ENCODE measurements at places on chromosomes 3 and 15. TPM values are rescaled to one million over a fixed set of nuclear protein-coding genes. Genes with fewer than 3 reads are reported as not detected.

- no peaks in the 10 kb centered on the region for H3K4me1 ChIP-seq
- H3K36me3 ChIP-seq, result no peaks in the 10 kb centered on the region
- H3K27me3 ChIP-seq, result no peaks in the 10 kb centered on the region
- H3K27ac ChIP-seq, result no peak overlapping the region
Measured at GRCh38 chr3:103894162-103894822, 1459.5 kb downstream of the ZPLD1 start.

SLC28A2 gene
- not detected for total RNA-seq

DNA sequence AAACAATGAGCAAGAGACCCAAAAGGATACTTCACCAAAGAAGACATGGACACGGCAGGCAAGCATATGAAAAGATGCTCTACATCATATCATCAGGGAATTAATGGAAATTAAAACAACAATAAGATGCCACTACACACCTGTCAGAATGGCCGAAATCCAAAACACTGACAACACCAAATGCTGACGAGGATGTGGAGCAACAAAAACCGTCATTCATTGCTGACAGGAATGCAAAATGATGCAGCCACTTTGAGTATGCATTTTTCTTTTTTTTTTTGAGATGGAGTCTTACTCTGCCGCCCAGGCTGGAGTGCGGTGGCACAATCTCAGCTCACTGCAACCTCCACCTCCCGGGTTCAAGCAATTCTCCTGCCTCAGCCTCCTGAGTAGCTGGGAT is 19.0 kb downstream of the EDC3 start:
- DNase-seq, result no peak
- H3K4me3 ChIP-seq, result no peak overlapping the region
- no peaks in the 10 kb centered on the region for H3K27me3 ChIP-seq
- no peaks in the 10 kb centered on the region for H3K4me1 ChIP-seq

DNA sequence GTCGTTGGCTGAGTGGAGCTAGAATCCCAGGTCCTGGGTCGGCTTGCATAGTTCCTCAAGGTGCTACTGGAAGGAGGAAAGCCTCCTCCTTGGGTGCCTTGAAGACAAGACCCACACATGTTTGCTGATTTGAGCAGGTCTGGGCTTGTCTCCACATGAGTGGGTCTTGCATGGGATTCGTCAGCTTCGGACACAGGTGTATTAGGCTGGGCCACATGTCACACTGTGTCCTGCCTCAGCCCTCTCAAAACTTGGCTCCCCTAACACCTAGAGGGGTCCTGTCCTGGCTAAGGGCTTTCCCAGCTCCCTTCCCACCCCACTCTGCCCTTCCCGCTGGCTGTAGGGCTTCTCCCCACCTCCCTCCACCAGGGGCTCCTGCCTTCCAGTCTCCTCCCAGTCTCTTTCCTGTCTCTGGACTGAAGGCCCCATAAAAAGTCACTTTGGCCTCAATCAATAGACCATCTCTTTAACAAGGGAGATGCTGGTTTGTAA is 73.0 kb upstream of the ADPGK start:
- no peak for DNase-seq
- no peaks in the 10 kb centered on the region for H3K27me3 ChIP-seq
- H3K4me1 ChIP-seq, result no peaks in the 10 kb centered on the region
- H3K4me3 ChIP-seq, result no peak overlapping the region
- no peak overlapping the region for H3K27ac ChIP-seq
- H3K36me3 ChIP-seq, result no peaks in the 10 kb centered on the region

FBXL22 gene
- 0.65 TPM for total RNA-seq

GRCh38 chr3:184907681-184908649 is 96.0 kb downstream of the VPS8 start:
- H3K4me3 ChIP-seq, result no peak overlapping the region
- H3K4me1 ChIP-seq, result no peaks in the 10 kb centered on the region
- no peak for DNase-seq
- peaks cover 27% of the 10 kb centered on the region for H3K36me3 ChIP-seq
- no peak overlapping the region for H3K27ac ChIP-seq

NR2E3 gene
- total RNA-seq, result not detected

PLXNB1 gene
- total RNA-seq, result 4.3 TPM

GRCh38 chr3:136802481-136802996 is 16.4 kb upstream of the SLC35G2 start:
- no peaks in the 10 kb centered on the region for H3K27me3 ChIP-seq
- peaks cover 10% of the 10 kb centered on the region for H3K4me1 ChIP-seq
- H3K4me3 ChIP-seq, result no peak overlapping the region
- H3K36me3 ChIP-seq, result no peaks in the 10 kb centered on the region

GRCh38 chr3:66497288-66497984 is 3.4 kb downstream of the LRIG1 start:
- H3K4me1 ChIP-seq, result peaks cover 17% of the 10 kb centered on the region
- no peak for DNase-seq
- H3K4me3 ChIP-seq, result no peak overlapping the region
- H3K27ac ChIP-seq, result no peak overlapping the region
- H3K27me3 ChIP-seq, result peaks cover 3% of the 10 kb centered on the region

DNA sequence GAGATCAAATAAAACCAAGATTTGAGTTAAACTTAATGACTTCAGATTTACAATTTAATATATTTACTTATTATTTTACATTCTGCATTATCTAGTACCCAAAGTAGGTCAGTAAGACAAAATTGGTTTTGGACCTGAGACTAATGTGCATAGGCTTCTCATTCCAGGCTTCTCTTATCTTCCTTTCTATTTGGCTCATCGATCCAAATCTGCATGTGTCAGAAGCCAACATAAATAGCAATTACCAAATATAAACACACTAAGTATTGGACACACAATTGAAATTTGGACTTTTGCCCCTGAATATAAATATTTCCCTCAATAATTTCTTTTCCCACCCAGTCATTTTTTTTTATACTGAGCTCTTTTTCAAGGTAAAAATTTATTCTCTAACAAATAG is 290.6 kb upstream of the ARHGEF26 start:
- no peaks in the 10 kb centered on the region for H3K4me1 ChIP-seq
- no peak overlapping the region for H3K27ac ChIP-seq
- DNase-seq, result no peak
- H3K27me3 ChIP-seq, result no peaks in the 10 kb centered on the region
- no peaks in the 10 kb centered on the region for H3K36me3 ChIP-seq

CA12 gene
- total RNA-seq, result not detected

SMAD3 gene
- total RNA-seq, result 72.6 TPM

DNA sequence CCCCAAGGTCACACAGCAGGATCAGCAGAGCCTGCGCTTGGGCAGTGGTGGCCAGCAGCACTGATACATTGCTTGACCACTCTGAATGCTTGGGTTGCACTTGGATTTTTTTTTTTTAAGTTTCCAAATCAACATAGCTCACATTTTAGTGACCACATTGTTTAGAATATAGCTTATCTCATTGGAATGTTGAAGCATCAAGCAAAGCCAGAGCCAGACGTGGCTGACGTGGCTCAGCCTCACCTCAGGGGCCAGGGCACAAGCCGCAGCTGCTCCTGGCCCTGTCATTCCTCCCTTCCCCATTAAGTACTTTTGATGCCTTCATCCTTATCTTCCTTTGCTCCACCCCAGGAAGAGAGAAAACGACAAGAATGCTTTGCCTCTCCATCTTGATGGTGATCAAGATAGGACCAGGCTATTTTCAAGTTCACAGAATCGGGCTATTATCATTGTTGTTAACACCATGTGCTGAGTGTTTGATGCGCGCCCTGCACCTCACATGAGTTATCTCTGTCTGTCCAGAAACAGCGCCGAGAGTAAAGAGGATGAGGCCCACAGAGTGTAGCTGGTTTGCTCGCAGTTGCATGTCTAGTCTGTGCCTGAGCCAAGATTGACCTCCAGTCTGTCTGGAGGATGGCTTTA is 75.8 kb downstream of the AAGAB start:
- H3K4me3 ChIP-seq, result no peak overlapping the region
- H3K4me1 ChIP-seq, result peaks cover 21% of the 10 kb centered on the region

- no peak for DNase-seq
- H3K27ac ChIP-seq, result no peak overlapping the region
- peaks cover 5% of the 10 kb centered on the region for H3K4me1 ChIP-seq
Measured at GRCh38 chr3:128296469-128297251, 143.4 kb downstream of the EEFSEC start.

IMPG2 gene
- 0.52 TPM for total RNA-seq

- no peaks in the 10 kb centered on the region for H3K4me1 ChIP-seq
- no peaks in the 10 kb centered on the region for H3K27me3 ChIP-seq
- peaks cover 17% of the 10 kb centered on the region for H3K36me3 ChIP-seq
- no peak overlapping the region for H3K27ac ChIP-seq
Measured at GRCh38 chr3:51471775-51472652, 27.8 kb downstream of the DCAF1 start.

SMCO1 gene
- total RNA-seq, result not detected

- peak; percentile 10 for DNase-seq
- no peaks in the 10 kb centered on the region for H3K27me3 ChIP-seq
- no peaks in the 10 kb centered on the region for H3K36me3 ChIP-seq
- no peak overlapping the region for H3K27ac ChIP-seq
- H3K4me3 ChIP-seq, result no peak overlapping the region
Measured at GRCh38 chr3:23402728-23403492, 199.8 kb downstream of the UBE2E2 start.

DNA sequence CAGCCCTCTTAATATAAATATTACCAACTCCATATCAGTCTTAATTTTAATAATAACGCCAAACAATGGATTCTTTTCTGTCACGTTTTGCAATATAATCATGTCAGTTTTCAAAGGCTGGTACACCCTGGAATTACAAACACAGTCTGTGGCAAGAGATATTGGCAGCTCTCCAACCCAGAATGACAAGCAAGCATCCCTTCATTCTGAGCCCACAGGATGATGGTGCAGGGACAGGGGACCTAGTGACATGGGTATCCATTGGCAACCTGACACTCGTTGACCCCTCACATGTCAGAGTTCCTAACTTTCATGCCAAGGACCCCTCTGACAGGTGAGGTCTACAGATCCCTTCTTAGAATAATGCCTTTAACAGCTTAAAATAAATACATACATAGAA is 154.5 kb upstream of the TSC22D2 start:
- no peaks in the 10 kb centered on the region for H3K4me1 ChIP-seq
- no peak for DNase-seq
- no peak overlapping the region for H3K4me3 ChIP-seq
- no peaks in the 10 kb centered on the region for H3K36me3 ChIP-seq

ARGFX gene
- total RNA-seq, result not detected

GRCh38 chr15:68609629-68610028 is 30.8 kb downstream of the CORO2B start:
- H3K27me3 ChIP-seq, result no peaks in the 10 kb centered on the region
- no peaks in the 10 kb centered on the region for H3K4me1 ChIP-seq
- H3K27ac ChIP-seq, result no peak overlapping the region

DCLK3 gene
- not detected for total RNA-seq

CX3CR1 gene
- total RNA-seq, result 405 TPM

DNA sequence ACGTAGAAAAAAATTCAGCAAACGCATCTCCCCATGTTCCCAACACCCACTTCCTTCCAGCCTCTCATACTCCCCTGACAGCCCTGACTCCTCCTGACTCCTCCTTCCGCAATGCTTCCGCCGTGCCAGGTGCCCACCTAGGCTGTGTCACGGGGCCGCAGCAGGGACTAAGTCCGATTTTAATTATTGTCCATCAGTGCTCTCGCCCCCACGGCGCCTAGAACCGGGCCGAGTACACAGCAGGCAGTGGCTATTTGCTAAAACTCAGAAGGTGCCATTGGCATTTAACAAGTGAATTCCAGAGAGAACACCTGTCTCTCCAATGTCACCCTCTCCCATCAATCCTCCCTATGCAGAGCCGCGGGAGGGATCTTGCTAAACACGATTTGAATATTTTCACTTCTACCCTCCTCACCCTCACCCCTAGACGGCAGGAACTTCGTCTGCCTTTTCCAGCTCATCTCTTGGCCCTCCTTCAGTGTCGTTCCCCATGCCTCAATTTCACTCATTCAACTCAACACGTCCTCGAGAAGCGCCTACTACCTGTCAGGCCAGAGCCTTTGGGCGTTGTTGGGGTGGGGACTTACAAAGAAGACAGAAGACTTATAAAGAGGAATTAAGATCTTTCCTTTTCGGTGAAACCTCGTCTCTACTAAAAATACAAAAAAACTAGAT is 11.5 kb upstream of the SHF start:
- H3K4me3 ChIP-seq, result peak overlapping the region; percentile 72
- peak overlapping the region; percentile 90 for H3K27ac ChIP-seq
- DNase-seq, result no peak
- H3K4me1 ChIP-seq, result peaks cover 20% of the 10 kb centered on the region
- no peaks in the 10 kb centered on the region for H3K27me3 ChIP-seq
- no peaks in the 10 kb centered on the region for H3K36me3 ChIP-seq

DNA sequence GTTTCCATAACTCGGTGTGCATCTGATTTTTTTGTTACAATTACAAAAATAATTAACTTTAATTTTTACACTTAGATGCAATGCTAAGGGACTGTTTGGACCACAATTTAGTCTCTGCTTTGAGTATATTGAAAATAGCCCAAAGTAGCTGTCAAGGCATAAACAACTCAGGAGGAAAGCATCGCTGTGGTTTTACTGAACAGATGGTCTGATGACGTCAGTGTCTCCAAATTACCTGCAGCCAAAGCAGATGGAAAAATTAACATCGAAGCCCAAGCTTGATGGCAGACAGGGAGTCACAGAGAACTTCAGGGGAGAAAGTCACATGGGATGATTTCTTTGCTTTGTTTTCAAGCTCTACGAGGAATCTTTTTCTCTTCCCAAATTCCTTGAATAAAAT is 83.1 kb upstream of the PLCL2 start:
- H3K36me3 ChIP-seq, result no peaks in the 10 kb centered on the region

- H3K36me3 ChIP-seq, result no peaks in the 10 kb centered on the region
- no peak overlapping the region for H3K27ac ChIP-seq
- no peak overlapping the region for H3K4me3 ChIP-seq
- H3K4me1 ChIP-seq, result no peaks in the 10 kb centered on the region
- H3K27me3 ChIP-seq, result no peaks in the 10 kb centered on the region
Measured at GRCh38 chr15:93243573-93243972, 154.6 kb upstream of the RGMA start.

DNA sequence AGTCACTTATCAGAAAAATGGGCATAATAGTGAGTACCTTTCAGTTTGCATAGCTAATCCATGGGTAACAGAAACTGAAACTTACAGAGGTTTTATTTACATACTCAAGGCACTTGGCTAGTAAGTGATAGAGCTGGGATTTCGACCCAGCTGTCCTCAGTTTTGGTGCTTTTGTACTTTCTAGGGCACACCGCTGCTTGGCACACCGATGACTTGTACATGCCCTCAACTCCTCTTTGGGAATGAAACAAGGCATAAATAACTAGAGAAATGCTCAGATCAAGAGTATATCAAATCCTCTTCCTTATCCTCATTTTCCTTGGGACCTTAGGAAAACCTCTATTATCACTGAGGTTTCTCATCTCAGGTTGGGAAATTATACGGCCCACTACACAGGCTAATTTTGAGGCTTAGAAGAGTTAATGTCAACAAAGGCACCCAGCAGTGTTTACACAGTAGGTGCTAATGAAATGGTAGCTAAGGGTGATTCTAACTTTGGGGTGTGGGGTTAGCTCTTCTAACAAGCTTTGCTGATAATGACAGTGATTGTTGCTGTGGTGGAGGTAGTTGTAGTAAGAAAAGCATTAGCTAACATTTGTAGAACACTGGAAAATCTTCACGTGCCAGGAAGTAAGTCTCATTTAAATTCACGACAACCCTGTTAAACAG is 20.3 kb upstream of the DGKG start:
- H3K27ac ChIP-seq, result no peak overlapping the region
- DNase-seq, result no peak

PLCH1 gene
- 0.26 TPM for total RNA-seq

- no peaks in the 10 kb centered on the region for H3K27me3 ChIP-seq
- H3K4me3 ChIP-seq, result no peak overlapping the region
- H3K36me3 ChIP-seq, result no peaks in the 10 kb centered on the region
- H3K27ac ChIP-seq, result no peak overlapping the region
- peaks cover 16% of the 10 kb centered on the region for H3K4me1 ChIP-seq
- no peak for DNase-seq
Measured at GRCh38 chr3:49799105-49799504, 568 bp downstream of the CDHR4 start.

DGKG gene
- total RNA-seq, result 1.6 TPM
